Neural progenitor cell (in vitro differentiated cells): ENCODE measurements at places on chromosomes 13 and 19.

DNA sequence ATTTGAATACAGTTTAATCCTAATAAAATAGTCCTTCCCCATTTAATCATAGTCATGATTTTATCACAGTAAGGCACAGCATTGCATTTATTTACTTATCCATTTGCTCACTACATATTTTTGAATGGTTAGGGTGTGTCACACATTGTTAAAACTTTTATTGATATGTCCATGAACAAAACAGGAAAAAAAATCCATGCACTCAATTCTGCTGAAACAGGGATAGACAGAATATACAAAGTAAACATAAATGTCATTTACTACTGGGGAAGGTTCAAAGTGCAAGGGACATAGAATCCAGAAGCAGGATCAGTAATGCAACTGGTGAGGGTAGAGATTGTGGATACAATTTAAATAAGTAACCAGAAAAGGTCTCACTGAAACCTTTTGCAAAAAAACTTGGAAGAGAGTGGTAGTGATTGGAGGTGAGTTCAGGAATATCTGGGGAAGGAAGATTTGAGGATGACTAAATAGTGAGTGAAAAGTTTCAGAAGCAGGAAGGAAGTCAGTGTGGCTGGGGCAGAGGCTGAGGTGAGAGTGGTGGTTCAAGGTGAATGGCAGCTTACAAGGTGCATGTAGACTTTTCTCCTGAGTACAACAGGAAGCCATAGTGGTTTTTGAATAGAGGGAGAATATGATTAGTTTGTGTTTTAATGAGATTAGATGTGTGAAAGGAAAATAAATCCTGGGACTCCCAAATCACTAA lies 387.2 kb upstream of the ATXN8OS start:
- no peak for DNase-seq

DNA sequence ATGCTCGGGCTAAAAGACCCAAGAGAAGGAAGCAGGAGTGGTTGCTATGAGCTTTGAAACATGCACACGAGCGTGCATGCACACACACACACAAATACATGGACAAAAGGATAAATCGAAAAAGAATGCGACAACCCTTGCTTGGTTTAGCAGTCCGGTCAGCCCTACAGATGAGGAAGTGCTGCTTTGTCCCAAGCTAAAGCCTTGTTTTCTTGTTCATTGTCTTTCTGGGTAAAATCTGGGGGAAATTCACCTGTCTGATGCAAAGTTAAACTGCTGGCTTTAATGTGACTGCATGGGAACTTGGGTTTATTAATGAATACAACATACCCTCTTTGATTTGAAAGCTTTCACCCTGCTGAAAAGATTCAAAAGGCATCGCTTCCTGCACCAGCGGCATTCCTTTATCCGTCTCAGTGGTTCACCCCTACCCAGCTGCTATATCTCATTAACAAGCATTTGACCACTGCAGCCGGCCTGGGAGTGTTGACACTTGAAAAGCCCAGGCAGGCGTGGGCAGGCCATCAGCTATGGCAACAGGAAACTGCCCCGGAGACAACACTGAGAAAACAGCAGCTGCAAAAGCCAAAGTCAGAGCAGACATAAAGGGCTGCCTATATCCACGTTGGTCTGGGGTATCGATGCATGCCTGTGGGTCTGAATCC lies 301.7 kb downstream of the NDFIP2 start:
- peak; percentile 93 for DNase-seq

DNA sequence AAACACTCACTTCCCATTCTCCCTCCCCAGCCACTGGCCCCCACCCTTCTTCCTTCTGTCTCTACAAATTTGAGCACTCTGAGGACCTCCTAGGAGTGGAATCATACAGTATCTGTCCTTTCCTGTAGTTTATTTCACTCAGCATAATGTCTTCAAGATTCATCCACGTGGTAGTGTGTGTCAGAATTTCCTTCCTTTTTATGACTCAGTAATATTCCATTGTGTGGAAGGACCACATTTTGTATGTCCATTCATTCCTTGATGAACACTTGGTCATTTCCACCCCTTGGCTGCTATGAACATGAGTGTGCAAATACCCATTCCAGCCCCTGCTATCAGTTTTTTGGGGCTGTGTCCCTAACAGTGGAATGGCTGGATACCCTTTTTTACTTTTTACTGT lies 9.8 kb downstream of the KLF2 start:
- DNase-seq: no peak

DNA sequence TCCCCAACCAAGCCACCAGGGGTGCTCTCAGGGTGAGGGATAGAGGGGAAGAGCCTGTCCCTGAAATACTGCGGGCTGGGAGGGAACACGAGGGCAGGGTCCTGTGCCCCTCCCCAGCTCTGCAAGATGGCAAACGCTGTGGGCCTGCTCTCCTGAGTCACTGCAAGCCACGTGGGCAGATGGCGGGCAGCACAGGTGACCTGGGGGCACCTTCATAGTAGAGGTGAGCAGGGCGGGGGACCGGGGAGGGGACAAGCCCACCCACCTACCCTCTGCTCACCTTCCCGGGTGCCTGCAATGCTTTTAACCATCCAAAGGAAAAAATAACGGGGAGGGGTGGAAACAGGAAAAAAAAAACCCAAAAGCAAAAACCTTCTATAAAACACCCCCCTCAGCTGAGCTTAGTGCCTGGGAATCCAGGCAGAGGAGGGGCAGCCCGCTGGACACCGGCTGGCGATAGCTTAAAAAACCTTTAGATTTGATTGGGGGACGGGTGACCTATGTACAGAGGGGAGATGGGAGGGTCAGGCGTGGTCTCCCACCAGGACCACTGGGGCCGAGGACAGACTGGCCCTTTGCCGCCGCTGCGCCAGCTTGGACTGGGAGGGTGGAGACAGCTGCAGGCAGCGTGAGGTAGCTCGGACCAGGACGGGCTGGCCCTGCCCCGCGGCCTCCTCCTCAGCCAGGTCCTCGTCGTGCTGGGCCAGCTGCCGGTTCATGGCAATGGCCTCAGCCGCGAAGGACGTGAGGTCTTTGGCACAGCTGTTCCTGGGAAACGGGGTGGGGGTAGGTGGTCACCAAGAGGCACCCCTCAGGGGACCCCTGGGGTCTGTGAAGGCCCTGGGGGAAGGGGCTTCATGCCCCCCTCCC lies 11.7 kb downstream of the MKNK2 start:
- no peak for DNase-seq

GRCh38 chr19:44951179-44952159 lies 3.7 kb upstream of the CLPTM1 start:
- peak; percentile 92 for DNase-seq
